ENCODE measurements at places on chromosomes 2 and 18.

GRCh38 chr18:13576598-13576997 is 149.8 kb downstream of the FAM210A start:
- no peak for DNase-seq

GRCh38 chr2:134240061-134240460 is 13.8 kb upstream of the MGAT5 start:
- no peak for DNase-seq

- no peak for DNase-seq
Measured at GRCh38 chr2:42796427-42797248, 4.3 kb upstream of the HAAO start.

- DNase-seq, result no peak
Measured at GRCh38 chr2:146370826-146371225, 1474.0 kb upstream of the ACVR2A start.

GRCh38 chr2:9800639-9800974 is 42.7 kb upstream of the TAF1B start:
- DNase-seq, result no peak

GRCh38 chr2:161358838-161359237 is 50.6 kb downstream of the PSMD14 start:
- no peak for DNase-seq

DNA sequence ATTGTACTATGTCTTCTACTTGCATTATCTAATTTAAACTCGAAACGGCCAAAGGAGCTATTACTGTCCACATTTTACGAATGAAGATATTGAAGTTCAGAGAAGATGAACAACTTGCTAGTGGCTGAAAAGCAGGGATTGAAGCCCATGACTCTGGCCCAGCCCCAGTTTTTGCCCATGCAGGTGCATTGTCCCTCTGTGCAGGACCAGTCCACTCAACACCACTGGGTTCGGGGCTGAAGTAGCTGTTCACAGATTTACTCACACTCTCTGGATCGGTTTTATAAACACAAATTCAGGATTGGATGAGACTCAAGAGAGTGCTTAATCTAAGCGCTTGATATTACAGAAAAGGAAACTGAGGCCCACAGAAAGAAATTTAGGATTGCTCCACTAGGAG is 1.4 kb upstream of the IHH start:
- no peak for DNase-seq

DNA sequence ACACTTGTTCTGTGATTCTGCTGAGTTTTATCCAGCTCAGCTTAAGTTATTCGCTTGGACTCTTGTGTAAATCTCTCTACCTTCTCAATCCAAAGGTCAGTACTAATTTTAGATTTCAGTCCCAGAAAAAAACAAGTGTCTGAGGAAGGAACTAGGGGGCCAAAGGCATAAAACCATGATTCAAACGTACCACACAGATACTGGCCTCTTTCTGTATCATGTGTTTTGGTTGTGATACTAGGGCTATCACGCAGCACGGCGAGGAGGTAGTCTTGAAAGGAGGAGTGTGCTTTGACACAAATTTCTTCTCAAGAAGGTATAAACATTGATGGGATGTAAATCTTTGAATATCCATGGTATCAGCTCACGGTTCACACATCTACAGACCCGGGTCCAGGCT is 8.3 kb downstream of the SERPINE2 start:
- no peak for DNase-seq

DNA sequence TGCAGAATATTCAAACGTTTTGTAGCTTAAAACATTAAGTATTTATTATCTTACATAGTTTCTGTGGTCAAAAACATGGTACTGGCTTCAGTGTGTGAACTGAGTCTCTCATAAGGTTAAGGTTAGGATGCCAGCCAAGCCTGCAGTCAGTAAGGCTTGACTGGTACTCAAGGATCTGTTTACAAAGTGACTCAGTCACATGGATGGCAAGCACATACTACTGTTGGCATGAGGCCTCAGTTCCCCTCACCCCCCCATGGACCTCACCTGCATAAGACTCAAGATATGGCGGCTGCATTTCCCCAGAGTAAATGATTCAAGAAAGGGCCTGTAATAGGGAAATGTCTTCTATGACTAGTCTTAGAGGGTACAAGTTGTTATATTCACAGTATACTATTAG is 1167.5 kb downstream of the DPP10 start:
- DNase-seq, result no peak

GRCh38 chr2:72496479-72496878 is 329.4 kb downstream of the EXOC6B start:
- DNase-seq, result no peak

DNA sequence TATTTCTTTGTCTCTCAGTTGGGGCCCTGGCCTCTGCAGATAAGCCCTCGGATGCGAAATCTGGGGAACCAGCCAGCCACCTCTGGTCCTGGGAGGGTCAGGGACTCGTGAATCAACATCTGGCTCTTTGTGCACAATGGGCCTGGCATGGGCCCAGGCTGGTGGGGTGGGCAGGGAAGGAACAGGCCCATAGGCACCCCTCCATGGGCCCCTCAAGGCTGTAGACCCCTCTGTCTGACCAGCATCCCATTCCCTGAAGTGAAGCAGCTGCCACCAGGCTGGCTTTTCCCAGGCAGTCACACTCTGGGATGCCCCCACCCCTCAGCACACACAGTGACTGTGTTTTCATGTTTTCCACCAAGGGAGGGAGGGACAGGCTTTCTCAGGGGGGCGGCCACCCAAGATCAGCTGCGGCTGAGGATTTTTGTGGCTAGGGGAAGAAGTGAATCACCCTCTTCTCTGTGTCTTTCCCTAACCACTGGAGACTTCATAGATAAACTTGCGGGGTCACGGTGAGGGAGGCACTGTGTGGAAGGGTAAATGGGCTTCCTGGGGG is 166.0 kb downstream of the AGAP1 start:
- DNase-seq, result no peak

DNA sequence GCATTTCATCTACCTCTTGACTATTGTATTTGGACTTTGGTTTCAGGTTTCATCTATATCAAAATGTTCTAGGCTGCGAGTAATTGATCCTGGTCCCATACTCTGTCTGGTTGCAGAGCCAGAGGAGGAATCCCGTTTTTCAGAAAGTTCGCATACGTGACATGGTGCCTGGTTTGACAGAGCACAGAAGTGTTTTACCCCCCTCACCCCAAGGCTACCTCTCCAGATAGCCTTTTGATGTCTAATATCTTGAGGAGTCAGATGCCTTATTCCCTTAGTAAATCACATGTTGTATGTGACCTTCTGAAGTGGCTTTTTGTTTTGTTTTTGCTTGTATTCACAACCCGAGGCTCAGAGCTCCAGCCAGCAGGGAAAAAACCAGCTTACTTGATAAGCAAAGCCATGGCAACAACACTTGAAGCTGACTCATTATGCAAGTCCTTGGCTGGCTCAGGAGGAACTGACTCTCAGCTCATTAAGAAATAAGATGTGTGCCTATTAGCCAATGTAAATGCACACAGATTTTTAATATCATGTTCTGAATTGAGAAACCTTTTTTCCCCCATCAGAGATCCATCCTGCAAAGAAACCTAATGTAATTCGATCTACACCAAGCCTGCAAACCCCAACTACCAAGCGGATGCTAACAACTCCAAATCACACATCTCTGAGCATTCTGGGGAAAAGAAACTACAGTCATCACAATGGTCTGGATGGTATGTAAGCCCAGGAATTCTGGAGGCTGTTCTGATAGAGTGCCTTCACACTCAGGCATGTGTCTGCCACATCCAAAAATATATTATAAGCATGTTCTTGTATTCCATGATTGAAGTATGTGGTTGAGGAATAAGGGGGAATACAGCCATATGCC is 41.4 kb downstream of the OXER1 start:
- DNase-seq, result no peak

Measured in left lobe of liver (tissue), 2 donors.